ENCODE measurements at places on chromosomes 16 and 17. TPM values are rescaled to one million over a fixed set of nuclear protein-coding genes. Genes with fewer than 3 reads are reported as not detected.

RAB40B gene
- total RNA-seq, result 11.8 TPM

CA10 gene
- 30.0 TPM for total RNA-seq

SDR42E1 gene
- total RNA-seq, result 0.79 TPM

CREBBP gene
- total RNA-seq, result 41.5 TPM

DOC2B gene
- total RNA-seq, result 11.5 TPM

GRCh38 chr16:69350536-69351133, 951 bp downstream of the TMED6 start:
- DNase-seq, result no peak

DNA sequence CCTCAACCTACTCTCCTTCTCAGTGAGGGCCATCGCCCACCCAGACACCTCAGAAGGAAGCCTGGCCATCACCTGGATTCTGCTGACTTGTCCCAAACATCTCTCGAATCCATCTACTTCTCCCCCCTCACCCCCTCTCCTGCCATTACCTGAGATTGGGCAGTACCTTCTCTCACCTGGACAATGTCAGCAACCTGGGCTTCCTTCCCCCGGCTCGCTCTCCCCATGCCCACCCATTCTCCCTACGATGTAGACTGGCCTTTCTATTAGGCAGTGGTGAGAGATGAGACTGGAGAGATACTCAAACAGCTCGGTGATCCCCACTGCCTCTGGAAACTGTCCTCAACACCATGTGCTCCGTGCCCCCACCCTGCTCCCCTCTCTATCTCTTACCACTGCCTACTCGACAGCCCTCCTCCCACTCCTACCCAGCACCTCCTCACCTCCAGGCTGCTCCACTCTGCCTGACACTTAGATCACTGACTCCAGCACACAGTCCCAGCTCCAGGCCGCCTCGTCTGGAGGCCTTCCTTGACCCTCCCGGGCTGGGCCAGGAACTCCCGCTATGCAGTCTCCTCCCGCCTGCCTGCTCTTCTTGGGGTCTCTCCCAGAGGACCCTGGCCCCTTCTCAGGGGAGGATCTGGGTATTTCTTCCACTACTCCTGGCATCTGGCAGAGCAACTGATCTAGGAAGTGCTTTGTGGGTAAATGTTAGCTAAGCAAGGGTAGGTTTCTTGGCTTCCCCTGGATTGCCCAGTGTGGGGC, 235.8 kb upstream of the NLRP1 start:
- no peak for DNase-seq

DNA sequence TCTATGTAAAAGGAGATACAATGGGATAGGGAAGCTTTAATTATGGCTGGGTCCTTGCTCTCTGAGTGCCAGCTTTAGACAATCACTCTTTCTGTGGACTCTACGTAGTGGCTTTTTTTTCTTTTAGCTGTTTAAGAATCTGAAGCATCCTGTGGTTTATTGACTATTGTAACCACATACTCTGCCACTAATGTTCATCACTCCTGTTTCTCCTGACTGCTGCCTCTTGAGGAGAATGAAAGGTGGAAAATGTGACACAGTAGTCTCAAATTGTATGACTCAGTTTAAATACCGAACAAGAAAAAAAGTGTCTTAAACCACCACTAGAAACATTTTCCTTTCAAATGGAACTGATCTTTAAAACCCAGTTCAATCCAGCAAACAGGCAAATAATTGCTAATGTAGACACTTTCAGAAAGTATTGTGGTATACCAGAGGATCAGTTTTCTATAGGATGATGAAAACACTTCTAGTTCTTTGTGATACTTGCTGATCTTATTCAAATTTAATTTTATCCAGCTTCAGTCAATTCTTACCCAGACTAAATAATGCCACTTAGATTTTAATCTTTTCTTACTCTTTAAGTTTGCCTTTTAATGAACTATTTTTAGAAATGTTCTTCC, 302.7 kb upstream of the PMFBP1 start:
- no peak for DNase-seq

DNA sequence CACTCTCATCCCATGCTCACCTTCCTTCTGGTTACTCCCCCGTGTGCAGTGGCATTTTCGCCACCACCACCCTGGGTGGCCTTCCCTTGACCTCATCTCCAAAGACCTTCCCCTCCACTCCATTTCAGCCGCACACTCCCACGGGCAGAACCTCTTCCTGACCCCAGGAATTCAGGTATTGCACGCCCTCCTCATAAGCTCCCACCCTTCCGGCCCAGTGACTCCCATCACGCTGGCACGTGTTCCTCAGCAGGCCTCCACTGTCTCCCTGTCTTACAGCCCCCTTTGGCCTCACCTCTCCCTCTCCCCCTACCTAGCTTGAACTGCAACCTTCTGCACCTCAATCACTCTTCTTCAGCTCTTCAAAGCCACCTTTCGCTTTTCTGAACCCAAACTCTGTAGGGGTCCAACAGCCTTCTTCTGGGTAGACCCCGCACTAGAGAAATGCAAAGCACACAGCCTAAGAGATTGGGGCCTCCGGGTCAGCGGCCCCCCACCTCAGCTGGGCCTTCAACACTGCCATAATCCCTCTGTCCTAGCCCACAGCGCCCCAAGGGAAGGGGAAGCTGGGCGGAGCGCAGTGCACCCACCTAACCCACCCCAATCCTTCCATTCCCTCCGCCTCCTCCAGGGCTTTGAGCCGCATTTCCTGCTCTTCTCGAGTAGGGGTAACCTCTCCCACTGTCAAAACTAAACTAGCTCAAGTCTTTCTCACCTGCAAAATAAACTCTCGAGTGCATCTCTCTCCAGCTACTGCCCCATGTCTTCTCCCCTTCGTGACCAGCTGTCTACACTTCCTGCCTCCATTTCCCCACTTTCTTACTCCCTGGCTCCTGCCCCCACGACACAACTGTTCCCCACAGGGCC, 1.7 kb upstream of the TMEM97 start:
- DNase-seq, result no peak

GPR142 gene
- 0.59 TPM for total RNA-seq

GRCh38 chr17:77615703-77616253, 342.7 kb upstream of the TNRC6C start:
- no peak for DNase-seq

TP53I13 gene
- 37.9 TPM for total RNA-seq

- no peak for DNase-seq
These were observed 4.1 kb upstream of the DOC2B start for GRCh38 chr17:185445-186138.

TRAF7 gene
- total RNA-seq, result 43.1 TPM

DNA sequence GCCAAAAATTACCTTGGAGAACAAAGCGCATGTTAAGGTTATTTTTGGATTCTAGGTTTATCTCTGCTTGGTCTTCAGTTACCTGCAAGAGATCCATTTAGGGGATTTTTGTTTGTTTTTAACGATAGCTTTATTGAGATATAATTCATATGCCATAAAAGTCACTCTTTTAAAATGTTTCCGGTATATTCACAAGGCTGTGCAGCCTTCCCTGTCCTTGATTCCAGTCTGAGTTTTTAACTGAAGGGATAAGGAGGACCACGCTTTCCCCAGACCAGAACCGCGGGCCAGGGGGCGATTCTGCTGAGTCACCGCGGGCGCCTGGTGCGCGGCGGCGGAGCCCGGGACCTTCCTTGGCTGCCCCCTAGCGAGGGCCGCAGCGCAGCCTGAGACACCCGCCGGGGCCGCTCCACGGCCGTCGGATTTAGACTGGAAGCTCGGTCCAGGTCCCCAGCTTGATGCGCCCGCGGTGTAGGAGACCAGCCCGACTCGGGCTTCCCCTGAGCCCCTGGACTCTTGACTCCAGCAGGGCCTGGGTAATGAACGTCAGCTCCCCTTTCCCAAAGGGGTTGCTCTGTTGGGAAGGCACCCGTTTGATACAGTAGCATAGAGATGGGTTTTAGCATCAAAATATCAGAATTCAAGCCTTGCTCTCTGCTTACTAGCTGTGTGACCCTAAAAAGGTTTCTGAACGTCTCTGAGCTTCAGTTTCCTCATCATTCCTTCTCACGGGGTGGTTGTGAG, 50.0 kb upstream of the STH start:
- no peak for DNase-seq

GRCh38 chr17:12815642-12816141, 26.4 kb downstream of the ARHGAP44 start:
- no peak for DNase-seq

- DNase-seq, result no peak
These were observed 15.3 kb upstream of the TXNDC11 start for GRCh38 chr16:11757671-11758545.

DNA sequence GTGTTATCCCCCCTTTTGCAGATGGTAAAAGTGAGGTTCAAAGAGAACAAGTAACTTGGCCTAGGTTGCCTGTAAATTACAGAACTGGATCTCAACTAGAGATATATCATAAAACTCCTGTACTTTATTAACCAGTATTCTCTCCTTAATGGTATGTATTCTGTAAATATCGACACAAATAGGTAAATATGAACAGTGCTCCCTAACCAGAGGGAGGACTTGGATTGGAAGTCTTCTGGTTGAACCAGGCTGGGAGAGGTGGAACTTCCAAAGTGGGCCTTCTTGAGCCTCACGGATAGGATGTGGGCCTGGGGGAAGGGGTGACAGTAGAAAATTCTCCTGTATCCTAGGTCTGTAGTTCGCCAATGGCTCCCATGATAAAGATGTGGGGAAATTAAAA, 7.7 kb downstream of the STAT5A start:
- no peak for DNase-seq

CD300E gene
- total RNA-seq, result 0.17 TPM

DNA sequence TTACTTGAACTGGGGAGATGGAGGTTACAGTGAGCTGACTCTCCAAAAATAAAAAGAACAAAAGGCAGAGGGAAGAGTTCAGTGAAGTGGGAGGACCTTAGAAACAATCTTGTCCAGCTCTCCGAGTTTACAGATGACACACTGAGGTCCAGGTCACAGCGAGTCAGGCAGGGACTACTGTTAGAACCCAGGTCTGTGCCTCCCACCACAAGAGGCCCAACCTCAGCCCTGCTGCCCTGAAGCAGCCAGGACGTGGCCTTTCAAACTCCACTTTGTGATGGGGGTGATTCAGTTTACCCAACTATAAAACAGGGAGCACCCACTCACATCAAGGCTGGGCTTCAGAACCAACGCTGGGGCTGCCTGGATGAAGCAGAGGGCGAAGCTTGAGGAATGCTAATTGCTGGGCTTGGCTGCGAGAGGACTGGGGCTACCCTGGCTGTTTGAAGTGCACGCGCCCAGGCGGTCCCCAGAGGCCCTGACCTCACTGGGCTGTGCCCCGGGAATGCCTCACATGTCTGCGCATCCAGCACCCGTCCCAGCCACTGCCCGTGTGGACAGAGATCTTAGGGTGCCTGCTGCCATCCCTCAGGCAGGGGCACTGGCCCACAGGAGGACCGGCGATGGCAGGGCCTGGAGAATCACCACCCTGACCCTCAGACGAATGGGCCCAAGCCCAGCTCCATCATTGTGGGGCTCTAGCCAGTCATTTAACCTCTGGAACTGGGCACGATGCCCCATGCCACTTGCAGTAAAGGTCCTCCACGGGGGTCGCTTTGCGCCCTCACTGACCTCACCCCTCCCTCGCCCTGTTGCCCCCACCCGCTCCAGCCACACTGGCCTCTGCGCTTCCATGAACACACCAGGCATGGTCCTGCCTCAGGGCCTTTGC, 11.4 kb downstream of the SLC5A10 start:
- no peak for DNase-seq

IL21R gene
- 0.30 TPM for total RNA-seq

DNA sequence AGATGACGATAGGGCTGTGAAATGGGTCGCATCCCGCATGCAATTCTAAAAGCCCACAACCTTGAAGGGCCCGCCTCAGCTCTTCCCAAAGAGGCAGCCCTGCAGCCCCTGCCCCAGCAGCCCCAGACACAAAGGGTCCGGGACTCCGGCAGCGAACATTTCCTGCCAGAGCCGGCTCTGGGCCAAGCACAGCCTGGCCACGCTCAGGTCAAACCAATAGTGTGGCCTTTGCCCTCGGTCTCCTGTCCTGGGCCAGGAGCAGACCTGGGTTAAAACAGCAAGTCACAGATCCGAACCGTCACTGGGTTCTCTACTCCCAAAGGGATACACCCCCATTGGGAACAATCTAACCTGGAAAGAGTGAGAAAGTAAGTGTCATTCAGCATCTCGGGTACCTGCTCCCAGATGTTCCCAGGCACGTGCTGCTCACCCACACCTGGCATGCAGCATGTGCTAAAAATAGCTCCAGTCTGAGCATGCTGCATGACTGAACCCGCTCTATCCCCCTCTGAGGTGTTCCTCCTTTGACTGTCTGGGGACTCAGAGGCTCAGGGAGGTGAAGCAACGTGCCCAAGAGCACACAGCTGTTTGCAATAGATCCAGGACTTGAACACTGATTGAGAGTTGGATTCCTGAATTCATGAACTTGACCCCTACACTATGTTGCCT, 22.2 kb upstream of the ATP2A3 start:
- no peak for DNase-seq

DNA sequence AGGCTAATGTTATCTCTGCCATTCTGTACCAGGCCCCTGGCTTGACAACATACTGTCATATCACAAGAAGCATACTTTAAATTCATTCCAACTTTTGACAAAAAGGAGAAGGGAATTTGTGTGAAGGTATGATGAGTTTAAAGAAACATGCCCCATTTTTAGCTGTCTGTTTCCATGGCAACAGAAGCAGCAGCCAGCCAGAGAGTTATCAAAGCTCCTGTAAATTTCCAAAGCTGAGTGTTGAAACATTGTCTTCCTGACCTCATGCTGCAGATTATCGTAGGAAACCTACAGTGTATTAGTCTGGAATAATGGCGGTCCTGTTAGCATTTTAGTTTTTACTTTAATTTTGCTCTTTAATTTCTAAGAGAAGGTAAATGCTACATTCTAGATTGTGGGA, 124.9 kb downstream of the MRTFB start:
- DNase-seq, result peak; percentile 76

GRCh38 chr17:61634942-61635538, 44.0 kb upstream of the NACA2 start:
- no peak for DNase-seq

CES4A gene
- 9.8 TPM for total RNA-seq

FA2H gene
- total RNA-seq, result 7.1 TPM

DNA sequence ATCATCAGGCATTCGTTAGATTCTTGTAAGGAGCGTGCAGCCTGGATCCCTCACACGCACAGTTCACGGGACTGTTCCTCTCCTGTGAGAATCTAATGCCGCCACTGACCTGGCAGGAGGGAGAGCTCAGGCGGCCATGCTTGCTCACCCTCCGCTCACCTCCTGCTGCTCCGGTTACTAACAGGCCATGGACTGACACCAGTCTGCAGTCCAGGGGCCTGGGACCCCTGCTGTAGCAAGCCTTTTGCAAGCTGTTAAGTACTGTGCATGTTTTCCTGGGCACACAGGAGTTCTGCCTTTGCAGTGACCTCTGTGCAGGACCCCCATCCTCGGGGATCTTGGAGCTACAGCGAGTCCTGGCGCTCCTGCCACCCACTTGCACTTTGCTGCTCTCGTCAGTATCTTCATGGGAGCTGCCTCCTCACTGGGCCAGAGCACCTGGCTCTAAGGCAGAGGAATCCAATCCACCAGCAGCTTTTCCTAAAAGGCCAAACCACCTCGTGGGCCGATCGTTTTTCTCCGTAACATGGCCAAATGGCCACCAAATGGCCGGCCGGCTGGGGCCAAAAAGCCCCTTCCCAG, 230.6 kb downstream of the FOXL1 start:
- DNase-seq, result no peak

DNA sequence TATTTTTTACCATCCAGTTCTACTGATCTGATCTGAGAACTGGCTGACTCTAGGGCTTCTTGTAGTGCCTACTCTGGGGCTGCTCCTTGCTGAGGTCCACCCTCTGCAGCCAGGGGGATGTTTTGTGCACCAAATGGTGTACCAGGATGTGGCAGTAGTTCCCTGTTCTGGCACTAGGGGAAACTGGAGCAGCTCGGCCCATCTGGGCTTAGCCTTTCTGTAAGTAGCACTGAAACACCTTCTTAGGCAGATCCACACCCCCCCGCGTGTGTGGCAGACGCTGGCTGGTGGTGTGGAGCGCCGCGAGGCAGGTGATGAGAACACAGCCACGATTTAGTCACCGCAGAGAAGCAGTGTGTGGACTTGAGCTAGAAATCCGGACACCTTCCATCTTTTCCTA, 17.0 kb downstream of the DUSP14 start:
- DNase-seq, result no peak
